ENCODE measurements at places on chromosomes 1 and 21. TPM values are rescaled to one million over a fixed set of nuclear protein-coding genes. Genes with fewer than 3 reads are reported as not detected.

- no peak overlapping the region for H3K27ac ChIP-seq
- H3K27me3 ChIP-seq, result no peaks in the 10 kb centered on the region
- H3K4me1 ChIP-seq, result no peaks in the 10 kb centered on the region
- DNase-seq, result no peak
- H3K36me3 ChIP-seq, result no peaks in the 10 kb centered on the region
These were observed 36.6 kb upstream of the POU2F1 start for GRCh38 chr1:167184081-167184480.

GRCh38 chr1:64469977-64470664, at the start of gene CACHD1:
Gene CACHD1, plus strand, starts transcription at chr1:64470129. Its CDS starts 616 bp downstream, at chr1:64470745.
- peak within 1 kb of the TSS; percentile 77 for H3K27ac ChIP-seq
- peak; percentile 89 for DNase-seq
- H3K27me3 ChIP-seq, result peaks cover 32% of the 10 kb centered on the region
- peaks cover 16% of the 10 kb centered on the region for H3K4me1 ChIP-seq
- peak within 1 kb of the TSS; percentile 82 for H3K4me3 ChIP-seq

DNA sequence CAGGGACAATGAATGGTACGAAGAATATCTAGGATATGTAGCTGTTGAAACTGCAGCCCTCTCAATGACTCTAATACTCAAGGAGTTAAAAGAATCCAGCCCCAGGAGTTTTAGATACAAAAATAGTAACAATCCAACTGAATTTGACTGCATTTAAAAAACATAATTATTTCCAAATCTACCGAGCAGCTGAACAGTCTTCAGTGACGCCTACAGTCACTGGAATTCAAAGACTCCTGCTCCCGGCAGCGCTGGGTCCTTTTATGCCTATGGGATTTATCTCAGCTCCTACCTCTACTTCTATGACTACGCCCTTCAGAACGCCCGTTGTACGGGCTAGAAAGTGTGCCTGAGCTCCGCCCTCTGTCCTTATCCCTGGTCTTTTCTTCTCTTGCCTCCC, 55.7 kb downstream of the WARS2 start:
- H3K27me3 ChIP-seq, result no peaks in the 10 kb centered on the region
- no peak overlapping the region for H3K4me3 ChIP-seq
- peaks cover 37% of the 10 kb centered on the region for H3K36me3 ChIP-seq
- H3K27ac ChIP-seq, result no peak overlapping the region

- H3K4me3 ChIP-seq, result no peak overlapping the region
- no peaks in the 10 kb centered on the region for H3K27me3 ChIP-seq
- no peak overlapping the region for H3K27ac ChIP-seq
- DNase-seq, result no peak
- no peaks in the 10 kb centered on the region for H3K36me3 ChIP-seq
These were observed 1.1 kb downstream of the SPOCD1 start for GRCh38 chr1:31814631-31815306.

DNA sequence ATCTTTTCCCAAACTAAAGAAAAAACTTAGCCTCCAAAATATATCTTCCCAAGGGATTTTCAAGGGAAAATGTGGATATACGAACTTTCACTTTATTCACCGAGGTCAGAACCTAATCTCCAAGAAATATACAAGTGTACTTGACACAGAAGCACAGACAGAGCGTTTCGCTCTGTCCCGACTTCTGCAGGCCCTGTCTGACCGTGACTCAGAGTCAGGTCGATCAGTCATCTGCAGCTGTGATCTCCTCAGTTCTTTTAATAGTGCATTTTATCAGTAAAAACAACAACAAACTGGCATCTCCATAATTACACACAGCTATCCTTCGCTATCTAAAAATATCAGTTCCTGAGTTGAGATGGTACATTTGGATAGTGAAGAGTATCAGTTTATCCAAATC, 226.6 kb downstream of the TM2D1 start:
- H3K27ac ChIP-seq, result no peak overlapping the region
- no peaks in the 10 kb centered on the region for H3K36me3 ChIP-seq
- DNase-seq, result no peak
- peaks cover 4% of the 10 kb centered on the region for H3K4me1 ChIP-seq
- no peaks in the 10 kb centered on the region for H3K27me3 ChIP-seq

- peaks cover 3% of the 10 kb centered on the region for H3K27me3 ChIP-seq
- H3K4me3 ChIP-seq, result no peak overlapping the region
- H3K4me1 ChIP-seq, result peaks cover 2% of the 10 kb centered on the region
- H3K36me3 ChIP-seq, result no peaks in the 10 kb centered on the region
These were observed 34.6 kb upstream of the PIGC start for GRCh38 chr1:172478485-172478884.

DNA sequence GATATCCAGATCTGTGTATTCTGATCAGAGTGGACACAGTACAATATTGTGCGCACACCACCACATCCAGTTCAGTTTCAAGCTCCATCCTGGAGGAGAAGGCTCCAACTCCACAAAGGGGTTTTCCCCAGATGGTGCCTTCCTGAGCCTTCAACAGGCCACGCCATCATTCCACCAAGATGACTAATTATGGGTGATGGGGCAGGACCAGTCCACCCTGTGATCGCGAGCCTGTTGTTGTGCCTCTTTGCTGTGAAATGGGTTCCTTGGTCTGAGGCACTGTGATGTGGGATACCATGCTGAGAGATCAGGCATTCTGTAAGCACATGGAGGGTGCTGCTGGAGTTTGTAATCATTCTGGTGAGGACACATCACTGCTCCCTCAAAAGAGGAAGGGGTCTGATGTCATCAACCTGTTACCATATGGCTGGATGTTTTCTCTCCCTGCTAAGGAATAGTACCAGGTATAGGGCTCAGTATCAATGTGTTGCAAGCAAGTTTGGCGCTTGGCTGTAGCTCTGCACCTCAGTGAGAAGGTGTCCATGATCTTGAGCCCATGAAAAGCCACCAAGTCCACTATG, 6.7 kb upstream of the SH2D2A start:
- no peaks in the 10 kb centered on the region for H3K36me3 ChIP-seq
- no peak for DNase-seq
- H3K4me1 ChIP-seq, result peaks cover 28% of the 10 kb centered on the region
- no peaks in the 10 kb centered on the region for H3K27me3 ChIP-seq
- H3K4me3 ChIP-seq, result no peak overlapping the region

DNA sequence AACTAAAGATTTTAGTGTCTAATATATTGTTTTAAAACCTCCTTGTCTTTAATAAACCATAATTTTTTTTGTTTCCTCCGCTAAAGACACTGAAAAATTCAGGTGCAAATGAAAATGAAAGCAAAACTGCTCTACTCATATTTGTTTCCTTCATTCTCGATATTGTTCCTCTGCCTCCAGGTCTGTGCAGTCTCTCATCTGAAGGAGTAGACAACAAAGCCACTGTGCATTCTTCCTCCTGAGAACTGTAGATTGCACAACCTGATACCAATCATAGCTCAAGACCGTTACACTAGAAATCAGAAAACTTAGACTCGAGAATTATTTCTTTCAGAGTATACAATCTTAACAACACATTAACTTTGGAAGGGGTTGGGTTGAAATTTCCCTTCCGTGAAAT, 373.1 kb upstream of the CXADR start:
- H3K27me3 ChIP-seq, result no peaks in the 10 kb centered on the region
- H3K36me3 ChIP-seq, result no peaks in the 10 kb centered on the region
- H3K27ac ChIP-seq, result no peak overlapping the region
- DNase-seq, result no peak

Gene RBP7
- total RNA-seq, result not detected

Gene DMRTA2
- total RNA-seq, result not detected

Gene PLXNA2
- not detected for total RNA-seq

Gene IL22RA1
- total RNA-seq, result not detected

Gene ATP1A4
- total RNA-seq, result not detected

All from activated CD4-positive, alpha-beta T cell treated with anti-CD3 and anti-CD28 coated beads for 36 hours (primary cell).